Tibial artery (tissue), 4 donors: ENCODE measurements at places on chromosomes 13 and 19.

DNA sequence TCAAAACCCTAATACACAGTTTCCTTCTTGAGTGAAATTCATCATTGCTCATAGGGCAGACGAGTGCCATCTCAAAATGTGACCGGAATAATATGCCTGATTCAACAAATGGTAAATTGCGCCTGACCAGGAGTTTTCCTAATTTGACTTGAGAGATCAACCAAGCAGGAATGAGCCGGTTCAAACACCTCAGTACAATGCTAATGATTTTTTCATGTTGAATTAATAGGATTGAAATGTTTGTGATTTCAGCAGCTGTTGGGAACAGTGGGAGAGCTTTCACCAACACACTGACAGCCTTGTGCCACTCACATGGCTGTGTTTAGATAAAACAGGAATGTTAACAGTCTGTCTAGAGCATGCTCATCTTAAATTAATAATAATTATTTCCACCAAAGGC is 484.8 kb downstream of the PCDH9 start:
- DNase-seq: no peak

DNA sequence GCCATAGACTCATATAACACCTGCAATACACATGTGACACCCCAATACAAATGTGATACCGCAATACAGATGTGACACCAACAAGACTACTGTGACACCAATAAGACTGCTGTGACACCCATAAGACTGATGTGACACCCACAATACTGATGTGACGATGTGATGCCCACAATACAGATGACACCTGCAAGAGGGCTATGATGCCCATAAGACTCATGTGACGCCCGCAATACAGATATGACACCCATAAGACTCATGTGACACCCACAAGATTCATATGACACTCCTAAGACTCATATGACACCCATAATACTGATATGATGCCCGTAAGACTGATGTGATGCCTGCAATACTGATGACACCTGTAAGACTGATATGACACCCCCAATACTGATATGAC is 113.0 kb downstream of the MRPL57 start:
- no peak for DNase-seq

DNA sequence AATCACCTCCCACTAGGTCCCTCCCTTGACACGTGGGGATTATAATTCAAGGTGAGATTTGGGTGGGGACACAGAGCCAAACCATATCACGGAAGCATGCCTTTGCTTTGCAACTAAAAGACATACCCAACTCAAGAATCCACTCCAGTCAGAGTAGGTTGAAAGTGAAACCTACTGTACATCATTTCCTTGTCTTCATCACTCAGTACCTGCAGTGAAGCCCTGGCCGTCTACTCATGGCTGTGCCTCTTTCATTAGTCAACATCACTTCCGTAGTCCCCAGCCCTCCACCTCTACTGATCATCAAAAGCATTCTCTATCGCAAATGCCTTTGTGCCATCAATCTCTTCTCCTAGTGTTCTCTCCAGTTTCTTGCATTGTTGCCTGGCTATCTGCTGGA is 343.1 kb upstream of the ARGLU1 start:
- no peak for DNase-seq

DNA sequence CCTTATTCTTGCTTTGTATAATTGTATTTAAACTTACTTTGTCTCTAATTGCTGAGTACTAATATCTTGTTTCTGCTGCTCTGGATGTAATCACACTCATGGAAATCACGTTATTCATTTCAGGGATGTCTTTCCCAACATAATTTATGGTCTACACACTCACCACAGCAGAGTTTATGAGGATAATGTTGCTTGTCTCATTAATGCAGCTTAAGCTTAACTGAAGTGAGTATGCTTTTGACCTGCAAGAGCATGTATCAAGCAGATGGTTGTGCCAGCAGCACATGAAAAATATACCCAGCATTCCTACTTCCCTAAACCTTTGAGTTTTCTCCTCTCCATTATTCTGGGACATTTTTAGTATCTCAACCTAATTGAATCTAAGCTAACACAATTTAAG is 1080.9 kb downstream of the SLITRK5 start:
- no peak for DNase-seq

GRCh38 chr13:20035130-20035529 is 76.6 kb downstream of the ZMYM2 start:
- no peak for DNase-seq

GRCh38 chr19:48746738-48747575 is at the start of gene IZUMO1:
IZUMO1 (minus strand) TSS chr19:48746909; CDS start chr19:48745859, 1,050 bp downstream.
- DNase-seq: peak; percentile 77

- no peak for DNase-seq
Measured at GRCh38 chr13:39306639-39307589, 268.7 kb downstream of the NHLRC3 start.

- DNase-seq: peak; percentile 24
Measured at GRCh38 chr19:29371251-29372090, 154.3 kb upstream of the VSTM2B start.

DNA sequence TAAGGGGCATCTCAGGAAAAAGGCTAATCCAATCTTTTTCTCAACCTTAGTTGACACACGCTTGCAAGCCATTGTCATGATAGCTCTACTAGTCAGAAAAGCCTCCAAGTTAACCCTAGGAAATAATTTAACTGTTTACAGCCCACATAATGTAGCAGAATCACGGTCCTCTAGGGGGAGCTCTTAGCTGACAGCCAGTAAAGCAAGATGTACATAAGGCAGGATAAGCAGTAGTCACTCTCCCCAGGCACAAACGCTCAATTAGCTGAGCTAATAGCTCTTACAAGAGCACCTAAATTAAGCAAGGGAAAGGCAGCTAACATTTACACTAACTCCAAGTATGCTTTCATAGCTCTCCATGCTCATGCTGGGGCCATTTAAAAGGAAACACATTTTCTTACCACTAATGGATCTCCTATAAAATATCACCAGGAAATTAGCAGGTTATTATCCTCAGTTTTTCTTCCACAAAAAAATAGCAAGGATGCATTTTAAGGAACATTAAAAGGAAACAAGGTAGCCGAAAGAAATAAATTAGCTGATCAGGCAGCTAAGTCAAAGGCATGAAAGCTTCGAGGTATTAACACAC is 33.7 kb upstream of the ZSCAN5A start:
- DNase-seq: no peak

DNA sequence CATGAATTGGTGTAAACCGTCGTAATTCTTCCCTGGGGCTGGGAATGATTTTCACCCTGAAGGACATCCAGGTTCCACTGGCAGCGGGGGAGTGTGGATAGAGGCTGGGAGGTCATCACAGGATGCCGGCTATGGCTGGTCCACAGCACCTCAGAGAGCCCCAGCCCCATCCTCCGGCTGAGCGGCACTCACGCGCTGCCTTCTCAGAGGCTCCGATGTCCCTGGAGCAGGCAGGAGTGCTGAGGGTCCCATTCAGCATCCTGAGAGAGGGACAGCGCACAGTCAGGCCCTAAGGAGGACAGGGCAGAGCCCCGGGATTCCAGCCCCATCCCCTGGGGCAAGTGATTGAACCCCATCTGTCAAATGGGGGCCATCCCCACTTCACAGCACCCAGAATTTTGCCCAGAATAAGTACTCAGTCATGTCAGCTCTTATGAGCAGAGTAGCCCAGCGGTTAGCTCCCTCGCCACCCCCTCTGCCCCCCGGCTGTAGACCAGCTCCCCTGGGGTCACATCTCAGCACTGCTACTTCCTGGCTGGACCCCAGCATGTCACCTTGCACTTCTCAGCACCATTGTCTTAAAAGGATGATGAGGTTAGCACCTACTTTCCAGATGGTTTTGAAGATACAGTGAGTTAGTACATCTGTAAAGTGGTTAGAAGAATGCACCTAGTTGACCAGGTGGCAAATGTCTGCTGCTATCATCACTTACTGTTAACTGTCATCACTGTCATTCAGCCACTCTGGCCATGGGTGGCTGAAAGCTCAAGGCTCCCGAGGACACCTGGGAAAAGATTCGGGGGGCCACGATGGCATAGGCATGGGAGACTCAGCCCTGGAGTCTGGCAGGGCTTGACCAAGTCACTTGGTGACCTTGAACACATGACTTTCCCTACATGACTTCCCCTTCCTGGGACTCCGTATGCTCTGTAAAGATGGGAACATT is 11.9 kb downstream of the GRAMD1A start:
- no peak for DNase-seq

DNA sequence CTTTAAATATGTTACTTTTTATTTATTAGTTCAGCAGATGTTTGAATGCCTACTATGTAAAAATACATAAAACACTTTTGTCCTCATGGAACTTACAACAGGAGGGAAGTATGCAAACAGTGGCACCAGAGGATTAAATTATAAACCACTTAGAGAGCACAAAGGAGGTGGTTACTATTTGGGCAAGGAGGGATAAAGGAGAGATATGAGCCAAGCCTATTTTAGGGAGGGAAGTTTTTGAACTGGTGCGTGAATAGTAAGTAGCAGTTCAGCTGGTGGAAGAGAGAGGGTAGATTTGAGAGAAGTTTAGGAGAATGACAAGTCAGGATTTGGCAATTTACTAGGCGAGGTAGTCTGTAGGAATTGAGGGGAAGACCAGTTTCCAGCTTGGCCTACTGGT is 8.6 kb downstream of the AKAP11 start:
- DNase-seq: no peak

DNA sequence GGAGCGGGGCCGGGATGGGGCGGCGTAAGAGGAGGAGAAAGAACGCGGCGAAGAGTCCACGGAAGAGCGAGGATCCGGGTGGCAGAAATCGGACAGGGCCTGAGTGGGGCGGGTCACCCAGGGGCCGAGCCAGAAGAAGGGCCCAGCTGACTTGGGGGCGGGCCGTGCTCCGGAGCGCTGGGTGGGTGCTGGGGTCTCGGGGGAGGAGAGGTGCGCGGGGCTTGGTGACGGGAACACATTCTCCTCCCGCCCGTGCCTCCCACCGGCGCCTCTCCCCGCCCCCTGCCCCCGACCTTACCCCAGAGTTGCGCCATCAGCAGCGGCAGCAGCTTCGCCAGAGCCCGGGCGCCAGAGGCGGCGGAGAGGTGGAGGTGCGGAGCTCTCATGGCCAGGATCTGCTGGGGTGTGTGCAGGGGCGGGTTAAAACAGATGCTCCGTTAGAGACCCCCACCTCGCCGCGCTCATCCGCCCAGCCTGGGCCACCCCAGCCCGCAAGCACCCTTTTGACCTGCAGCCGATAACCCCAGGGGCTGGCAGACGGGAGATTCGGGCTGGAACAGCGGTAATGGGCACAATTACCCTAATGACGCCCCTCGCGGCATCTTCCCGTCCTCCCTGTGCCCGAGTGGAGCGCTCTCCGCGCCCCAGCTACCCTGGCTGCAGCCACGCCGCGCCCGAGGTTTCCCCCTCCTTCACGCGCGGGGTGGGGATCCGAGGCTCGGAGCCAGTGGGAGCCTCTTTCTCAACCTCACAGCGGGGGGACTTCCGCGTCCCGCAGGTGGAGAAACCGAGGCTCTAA is 565 bp downstream of the KLK10 start:
- no peak for DNase-seq

- no peak for DNase-seq
Measured at GRCh38 chr13:30108913-30109237, 198.5 kb downstream of the KATNAL1 start.
